Testis (tissue), 5 donors: ENCODE measurements at places on chromosomes 7 and 10. TPM values are rescaled to one million over a fixed set of nuclear protein-coding genes. Genes with fewer than 3 reads are reported as not detected.

GRCh38 chr10:32317795-32318357 is 29.1 kb downstream of the EPC1 start:
- DNase-seq, result no peak
- peaks cover 13% of the 10 kb centered on the region for H3K4me1 ChIP-seq
- H3K27me3 ChIP-seq, result no peaks in the 10 kb centered on the region
- H3K36me3 ChIP-seq, result no peaks in the 10 kb centered on the region

DNA sequence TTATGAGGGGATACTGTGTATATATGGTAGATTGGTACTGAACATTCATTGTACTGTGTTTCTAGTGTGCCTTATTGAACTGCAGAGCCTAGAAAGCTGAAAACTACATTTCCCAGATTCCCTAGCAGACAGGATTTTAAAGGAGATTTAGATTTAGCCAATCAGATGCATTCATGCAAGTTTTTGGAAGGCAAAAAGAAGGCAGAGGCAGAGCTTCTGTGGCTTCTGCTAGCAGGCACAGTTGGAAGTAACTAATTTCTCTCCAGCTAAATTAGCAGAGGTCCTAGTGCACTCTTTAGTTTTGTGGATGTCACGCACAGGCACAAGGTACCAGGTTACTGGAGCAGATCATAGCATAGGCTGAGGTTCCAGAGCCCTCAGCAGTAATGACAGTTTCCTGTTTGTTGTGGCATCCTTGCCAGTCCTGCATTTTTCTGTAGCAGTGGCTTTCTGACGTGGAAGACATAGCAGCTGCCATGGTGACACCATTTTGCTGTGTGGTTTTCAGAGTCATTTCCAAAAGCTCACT is 83.7 kb upstream of the CCDC71L start:
- no peaks in the 10 kb centered on the region for H3K4me1 ChIP-seq
- H3K27ac ChIP-seq, result no peak overlapping the region
- no peak overlapping the region for H3K4me3 ChIP-seq
- no peaks in the 10 kb centered on the region for H3K27me3 ChIP-seq

DNA sequence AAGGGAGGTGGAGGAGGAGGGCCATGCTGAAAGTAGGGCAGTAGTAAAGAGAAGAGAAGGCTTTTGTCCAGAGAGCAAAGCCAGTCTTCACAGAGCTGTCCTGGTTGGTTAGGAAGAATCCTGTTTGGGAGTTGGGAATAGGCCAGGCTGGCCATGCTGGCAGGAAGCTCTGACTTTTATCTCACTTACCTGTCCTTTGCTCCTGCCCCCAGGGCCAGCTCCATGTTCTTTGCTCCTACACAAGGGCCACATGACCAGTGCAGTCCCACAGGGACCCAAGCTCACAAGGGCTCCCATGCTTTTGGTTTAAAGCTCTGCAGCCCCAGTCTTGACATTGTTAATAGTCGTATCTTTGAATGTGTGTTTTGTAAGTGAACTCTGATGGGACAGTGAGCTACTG is 161.6 kb upstream of the KMT2E start:
- no peaks in the 10 kb centered on the region for H3K4me1 ChIP-seq
- H3K27ac ChIP-seq, result no peak overlapping the region
- DNase-seq, result no peak
- H3K36me3 ChIP-seq, result no peaks in the 10 kb centered on the region
- no peaks in the 10 kb centered on the region for H3K27me3 ChIP-seq
- no peak overlapping the region for H3K4me3 ChIP-seq

Gene CLDN3
- 1.9 TPM for total RNA-seq

Gene FAM25A
- total RNA-seq, result not detected

Gene GTF2I
- 208 TPM for total RNA-seq

Gene FAM237B
- total RNA-seq, result not detected
